ENCODE measurements at places on chromosomes 3 and 15. TPM values are rescaled to one million over a fixed set of nuclear protein-coding genes. Genes with fewer than 3 reads are reported as not detected.

GRCh38 chr3:134473868-134474546, 11.8 kb downstream of the ANAPC13 start:
- peak; percentile 86 for DNase-seq

- DNase-seq: peak; percentile 98
Observed at GRCh38 chr15:86837294-86838061, 757.8 kb downstream of the AGBL1 start.

The GRAMD2A gene
- 4.0 TPM for total RNA-seq

DNA sequence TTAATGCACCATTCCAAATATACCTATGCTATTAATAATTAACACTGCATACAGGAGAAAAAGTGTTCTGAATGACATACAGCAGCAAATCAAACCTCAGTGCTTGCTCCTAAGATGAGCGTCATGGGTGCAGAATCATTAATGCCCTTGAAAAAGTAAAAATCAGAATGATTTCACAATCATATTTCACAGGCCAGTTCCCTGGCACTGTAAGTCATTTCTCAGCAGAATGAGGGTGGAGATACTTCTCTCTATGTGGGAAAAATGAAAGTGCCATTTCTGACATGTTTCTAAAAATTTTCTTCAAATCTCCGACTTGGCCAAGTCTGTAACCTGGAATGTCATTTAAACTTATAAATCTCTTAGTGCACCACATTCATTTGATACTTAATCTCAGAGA, 549.8 kb upstream of the AGTR1 start:
- DNase-seq: peak; percentile 8

- no peak for DNase-seq
Observed at GRCh38 chr3:113743006-113743630, 2.9 kb downstream of the NAA50 start.

The LRRC31 gene
- 0.14 TPM for total RNA-seq

The DNAH1 gene
- total RNA-seq: 21.5 TPM

The CDHR4 gene
- 7.8 TPM for total RNA-seq

GRCh38 chr15:63254991-63255390, 22.4 kb upstream of the APH1B start:
- no peak for DNase-seq

DNA sequence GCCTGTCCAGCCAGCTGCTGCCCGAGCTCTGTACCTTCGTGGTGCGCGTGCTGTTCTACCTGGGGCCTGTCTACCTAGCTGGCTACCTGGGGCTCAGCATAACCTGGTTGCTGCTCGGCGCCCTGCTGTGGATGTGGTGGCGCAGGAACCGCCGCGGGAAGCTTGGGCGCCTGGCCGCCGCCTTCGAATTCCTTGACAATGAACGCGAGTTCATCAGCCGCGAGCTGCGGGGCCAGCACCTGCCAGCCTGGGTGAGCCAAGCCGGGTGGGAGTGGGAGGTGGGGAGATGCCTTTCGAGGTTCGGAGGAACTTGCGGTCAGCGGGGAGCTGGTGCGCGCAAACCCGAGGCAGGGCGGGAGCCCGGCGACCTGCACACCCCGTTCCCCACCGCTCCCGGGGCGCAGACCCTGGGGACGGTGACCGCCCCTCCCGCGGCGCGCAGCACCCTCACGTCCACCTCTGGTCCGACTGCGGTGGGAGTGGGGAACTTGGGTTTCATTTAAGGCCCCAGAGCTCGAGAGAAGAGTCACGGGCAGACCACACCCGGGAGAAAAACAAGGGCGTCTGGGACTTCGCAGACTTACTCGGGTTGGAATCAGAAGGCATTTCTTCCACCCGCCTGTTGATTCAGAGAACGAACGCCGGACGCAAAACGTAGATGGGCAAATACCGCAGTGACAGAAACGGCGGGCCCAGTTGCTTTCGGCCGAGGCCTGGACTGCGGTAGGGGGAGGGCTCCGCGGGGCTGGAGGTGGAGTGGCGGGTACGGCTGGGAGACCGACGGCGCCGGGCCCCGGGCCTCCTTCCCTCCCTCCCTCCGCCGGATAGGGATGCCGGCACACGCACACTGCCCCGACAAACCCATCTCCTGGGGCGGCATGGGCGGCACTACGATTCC, 708 bp downstream of the ESYT3 start:
- DNase-seq: peak; percentile 21

DNA sequence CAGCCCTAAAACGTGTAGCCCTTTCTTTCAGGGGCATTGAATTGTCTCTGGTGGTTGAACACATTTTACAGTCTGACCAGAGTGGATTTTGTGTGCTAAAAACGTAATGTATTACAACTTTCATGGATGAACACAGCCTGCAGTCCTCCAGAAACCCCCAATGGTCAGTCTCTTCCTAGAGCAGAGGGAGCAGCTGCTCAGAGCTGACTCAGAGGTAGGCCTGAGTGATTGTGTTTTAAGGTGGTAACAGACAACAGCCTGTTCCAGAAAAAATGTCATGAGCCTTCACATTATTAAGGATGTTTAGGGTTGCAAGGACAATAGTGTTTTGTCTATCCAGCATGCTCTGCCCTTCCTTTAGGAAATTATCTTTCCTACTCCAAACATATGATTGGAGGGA, 34.5 kb upstream of the CTNNB1 start:
- DNase-seq: no peak

DNA sequence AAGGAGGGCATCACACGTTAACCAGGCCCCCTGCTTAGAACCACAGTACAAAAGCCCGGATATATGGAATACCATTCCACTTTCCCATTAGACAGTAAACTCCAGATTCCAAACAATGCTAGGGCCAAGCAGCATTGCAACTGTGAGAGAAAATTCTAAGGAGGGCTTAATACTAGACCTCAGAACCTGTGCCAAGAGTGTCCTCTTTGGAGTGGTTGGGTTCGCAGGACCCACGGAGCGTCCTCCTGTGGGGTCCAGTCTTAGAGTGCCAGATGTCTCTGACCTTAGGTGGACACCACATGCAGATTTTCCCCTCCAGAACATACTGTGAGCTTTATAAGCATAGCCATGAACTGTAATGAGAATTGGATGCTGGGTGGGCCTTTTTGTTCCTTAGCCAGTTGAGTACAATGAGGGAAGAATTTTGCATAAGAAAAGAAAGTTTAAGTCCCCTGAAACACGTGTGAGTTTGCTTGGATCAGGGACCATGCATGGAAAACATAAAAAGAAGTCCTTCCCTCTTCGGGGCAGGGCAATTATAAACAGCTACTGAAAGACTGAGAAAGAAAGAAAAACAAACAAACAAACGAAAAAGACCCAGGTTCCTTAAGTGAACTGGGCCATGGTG, 325.7 kb downstream of the NEK10 start:
- no peak for DNase-seq

GRCh38 chr3:186759231-186759930, 24.0 kb upstream of the EIF4A2 start:
- no peak for DNase-seq

The ETV5 gene
- total RNA-seq: 53.9 TPM

The GP5 gene
- 1.1 TPM for total RNA-seq

GRCh38 chr15:85642693-85643066, 152.0 kb downstream of the KLHL25 start:
- DNase-seq: peak; percentile 97

The TBC1D5 gene
- total RNA-seq: 111 TPM

DNA sequence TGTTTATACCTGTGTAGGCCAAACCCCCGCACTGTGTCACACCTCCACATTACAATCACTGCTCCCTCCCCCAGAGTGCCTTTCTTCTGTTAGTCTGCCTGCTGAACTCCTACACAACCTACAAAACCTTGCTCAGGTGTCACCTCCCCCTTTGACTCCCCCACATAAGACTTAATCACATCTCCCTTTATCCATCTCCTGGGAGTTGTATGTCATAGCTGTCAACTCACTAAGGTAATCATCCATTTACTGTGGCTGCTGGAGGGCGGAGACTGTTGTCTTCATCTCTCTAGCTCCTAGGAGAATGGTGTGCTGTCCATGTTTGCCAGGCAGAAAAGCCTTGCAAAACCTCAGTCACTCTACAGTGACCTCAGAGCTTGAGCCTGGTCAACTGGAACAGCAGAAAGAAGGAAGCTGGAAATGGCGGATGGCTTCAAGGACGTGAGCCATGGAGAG, 43.8 kb downstream of the ZNF710 start:
- no peak for DNase-seq

DNA sequence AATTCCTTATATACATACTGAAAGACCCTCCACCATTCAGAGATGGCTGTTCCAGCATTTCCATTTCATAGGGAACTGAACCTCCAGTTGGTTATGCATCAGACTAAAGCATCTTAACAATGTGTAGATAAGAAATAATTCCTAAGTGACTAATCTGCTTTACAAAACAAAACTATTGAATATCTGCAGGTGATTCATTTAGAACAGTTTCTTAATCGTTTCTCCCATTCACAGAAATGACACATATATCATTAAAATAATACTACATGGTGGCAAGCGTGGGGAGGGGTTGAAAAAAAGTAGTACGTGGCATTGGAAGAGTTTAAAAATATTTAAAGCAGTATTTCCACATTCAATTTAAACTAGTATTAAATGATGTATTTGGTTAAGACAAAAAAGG, 19.5 kb downstream of the COPS2 start:
- no peak for DNase-seq

DNA sequence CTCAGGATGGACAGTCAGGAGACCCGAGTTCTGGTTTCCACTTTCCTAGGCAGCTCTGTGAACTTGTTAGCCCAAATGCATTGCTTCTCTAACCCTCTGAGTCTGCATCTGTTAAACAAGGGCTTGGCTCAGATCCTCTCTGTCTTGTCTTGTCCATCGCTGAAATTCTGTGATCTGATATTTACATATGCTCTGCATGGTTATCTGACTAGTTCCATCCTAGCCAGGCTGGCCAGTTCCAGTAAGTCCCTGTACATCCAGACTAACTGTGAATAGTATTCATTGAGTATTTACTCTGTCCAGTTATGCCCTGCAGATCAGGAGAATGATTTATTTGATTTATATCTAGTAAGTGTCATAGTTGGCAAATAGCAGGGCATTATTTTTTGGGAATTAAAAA, 27.0 kb upstream of the SV2B start:
- no peak for DNase-seq

DNA sequence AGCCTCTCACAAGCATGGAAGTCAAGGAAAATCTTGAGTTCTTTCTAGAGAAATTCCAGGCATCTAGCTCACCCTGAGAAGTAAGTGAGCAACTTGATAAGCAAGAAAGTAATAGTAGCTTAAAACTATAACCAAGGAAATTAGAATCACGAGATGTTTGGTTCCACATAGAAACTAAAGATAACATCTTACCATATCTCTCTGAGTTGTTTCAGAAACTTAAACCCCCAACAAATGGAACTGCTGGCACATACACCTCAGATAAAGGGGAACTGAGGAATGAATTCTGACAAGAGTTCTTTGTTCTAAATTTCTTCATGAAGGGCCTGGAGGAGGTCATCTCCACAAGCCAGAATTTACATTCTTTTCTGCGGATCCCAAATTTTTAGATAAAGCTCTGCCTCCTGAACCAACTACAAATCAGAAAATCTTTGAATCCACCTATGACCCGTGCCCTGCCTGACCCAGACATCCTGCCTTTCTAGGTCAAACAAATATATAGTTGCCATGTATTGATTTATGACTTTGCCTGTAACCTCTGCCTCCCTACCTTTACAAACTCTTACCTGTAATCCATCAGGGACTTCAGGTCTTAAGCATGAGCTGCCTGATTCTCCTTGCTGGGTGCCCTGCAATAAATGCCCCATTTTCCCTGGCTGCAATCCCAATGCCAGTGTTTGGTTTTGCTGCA, 26.4 kb upstream of the ABHD17C start:
- no peak for DNase-seq

The PLCH1 gene
- total RNA-seq: 22.8 TPM

DNA sequence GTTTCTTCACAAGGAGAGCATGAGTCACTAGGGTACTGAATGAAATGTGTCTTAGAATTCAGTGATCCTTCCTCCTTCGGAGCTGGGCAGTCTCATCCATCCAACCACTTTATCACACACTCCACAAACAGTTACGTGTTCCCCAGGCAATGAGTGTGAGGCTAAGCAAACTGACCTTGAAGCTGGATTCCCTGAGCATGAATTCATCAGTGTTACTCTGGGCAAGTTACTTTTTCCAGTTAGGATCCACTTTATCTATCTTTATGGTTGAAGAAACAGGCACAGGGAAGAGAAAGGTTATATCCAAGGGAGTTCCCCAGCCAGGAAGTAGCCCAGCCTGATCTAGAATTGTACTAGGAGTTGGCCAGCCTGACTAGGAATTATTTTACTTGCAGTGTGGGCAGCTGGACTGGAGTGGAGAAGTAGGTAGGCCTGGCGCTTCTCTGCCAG, 17.1 kb upstream of the GCNT3 start:
- DNase-seq: no peak

GRCh38 chr15:40911693-40912092, 17.4 kb downstream of the VPS18 start:
- DNase-seq: no peak

DNA sequence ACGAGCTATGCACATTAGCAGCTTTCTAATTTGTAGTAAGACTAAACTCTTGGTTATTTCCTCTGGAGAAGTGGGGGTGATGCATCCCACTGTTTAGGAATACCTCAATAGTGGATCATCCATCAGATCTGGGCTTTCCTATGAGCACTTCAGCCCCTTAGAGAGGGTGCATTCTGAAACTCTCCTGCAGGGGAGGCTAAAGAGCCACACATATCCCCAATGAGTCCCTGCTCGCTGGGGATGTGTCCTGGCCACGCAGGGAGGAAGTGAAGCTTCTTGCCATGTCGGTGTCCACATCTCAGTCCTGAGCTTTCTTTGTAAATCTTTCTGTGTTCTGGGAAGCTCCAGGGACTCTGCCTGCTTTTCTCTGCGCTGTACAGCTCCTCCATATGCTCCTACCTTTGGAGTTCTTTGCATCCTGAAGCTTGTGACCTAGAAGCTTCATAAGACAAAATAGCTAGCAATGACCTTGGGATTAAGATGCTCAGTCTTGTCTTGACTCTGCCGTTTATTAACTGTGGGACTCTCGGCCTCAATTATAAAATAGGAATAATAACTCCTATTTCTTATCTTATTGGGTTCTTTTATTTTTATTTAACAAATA, 28.3 kb upstream of the MASP1 start:
- peak; percentile 19 for DNase-seq

DNA sequence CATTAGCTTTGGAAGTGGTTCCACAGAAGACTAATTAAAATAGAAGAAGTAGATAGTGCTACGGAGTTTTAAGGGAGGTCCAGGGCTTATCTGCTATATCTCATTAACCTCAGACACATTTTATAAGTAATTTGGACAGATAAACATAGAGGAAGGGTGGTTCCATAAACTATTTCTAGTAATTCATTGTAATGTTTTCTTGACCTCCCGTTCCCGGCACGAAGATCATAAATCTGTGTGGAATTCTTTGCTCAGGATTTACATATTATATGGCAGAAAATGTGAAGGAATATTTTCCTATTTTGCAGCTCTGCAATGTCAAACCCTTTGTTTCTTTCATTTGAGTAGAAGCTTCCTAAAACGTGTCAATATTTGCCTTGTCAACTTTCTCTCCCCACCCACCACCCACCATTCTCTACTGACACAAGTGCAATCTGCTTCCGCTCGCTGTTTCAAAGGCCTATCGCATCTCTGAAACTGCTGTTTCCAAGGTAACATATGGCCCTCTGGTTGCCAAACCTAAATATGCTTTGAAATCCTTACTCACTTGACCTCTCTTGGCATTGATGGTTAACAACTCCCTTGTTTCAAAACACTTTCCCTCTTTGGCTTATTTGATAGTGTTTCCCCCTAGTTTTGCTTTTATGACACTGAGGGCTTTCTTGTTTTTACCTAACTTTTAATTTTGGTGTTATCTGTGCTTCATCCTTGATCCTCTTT, 21.4 kb upstream of the PLSCR5 start:
- no peak for DNase-seq

The SHF gene
- 15.9 TPM for total RNA-seq
